ENCODE measurements at places on chromosomes 12 and 14. TPM values are rescaled to one million over a fixed set of nuclear protein-coding genes. Genes with fewer than 3 reads are reported as not detected.

DNA sequence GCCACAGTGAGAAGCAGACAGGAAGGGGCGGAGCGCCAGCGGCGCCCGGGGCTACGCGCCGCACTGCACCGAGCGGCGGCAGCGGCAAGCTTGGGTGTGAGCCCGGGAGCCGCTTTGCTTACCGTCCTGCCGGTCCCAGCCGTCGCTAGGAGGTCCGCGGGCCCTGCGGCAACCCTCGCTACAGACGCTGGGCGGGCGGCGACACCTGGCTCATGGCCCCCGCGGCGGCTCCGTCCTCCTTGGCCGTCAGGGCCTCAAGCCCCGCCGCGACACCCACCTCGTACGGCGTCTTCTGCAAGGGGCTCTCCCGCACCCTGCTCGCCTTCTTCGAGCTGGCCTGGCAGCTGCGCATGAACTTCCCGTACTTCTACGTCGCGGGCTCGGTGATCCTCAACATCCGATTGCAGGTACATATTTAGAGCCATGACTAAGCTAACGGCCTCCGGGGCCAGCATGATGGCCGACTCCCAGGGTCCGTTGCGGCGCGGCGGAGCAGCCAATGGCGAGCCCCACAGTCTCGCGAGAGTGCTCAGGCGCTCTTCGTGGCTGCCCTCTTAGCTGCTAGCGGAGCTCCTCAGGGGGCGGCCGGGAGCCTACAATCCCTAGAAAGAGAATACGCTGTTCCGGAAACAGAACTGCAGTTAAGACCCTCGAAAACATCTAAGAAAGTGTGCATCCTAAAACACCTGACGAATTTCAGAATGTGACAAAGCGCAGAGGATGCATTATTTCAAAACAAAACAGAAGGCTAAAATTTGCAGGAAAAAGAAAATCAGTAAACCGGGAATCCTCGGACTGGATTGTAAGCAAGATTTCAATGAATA lies at the start of gene SMIM10L1:
SMIM10L1 (plus strand) TSS at position 50 of the 824 bp plus-strand sequence; CDS start at position 213, 163 bp downstream.
- DNase-seq, result peak; percentile 95

GRCh38 chr12:123469978-123470377 lies 12.0 kb downstream of the SNRNP35 start:
- no peak for DNase-seq

DNA sequence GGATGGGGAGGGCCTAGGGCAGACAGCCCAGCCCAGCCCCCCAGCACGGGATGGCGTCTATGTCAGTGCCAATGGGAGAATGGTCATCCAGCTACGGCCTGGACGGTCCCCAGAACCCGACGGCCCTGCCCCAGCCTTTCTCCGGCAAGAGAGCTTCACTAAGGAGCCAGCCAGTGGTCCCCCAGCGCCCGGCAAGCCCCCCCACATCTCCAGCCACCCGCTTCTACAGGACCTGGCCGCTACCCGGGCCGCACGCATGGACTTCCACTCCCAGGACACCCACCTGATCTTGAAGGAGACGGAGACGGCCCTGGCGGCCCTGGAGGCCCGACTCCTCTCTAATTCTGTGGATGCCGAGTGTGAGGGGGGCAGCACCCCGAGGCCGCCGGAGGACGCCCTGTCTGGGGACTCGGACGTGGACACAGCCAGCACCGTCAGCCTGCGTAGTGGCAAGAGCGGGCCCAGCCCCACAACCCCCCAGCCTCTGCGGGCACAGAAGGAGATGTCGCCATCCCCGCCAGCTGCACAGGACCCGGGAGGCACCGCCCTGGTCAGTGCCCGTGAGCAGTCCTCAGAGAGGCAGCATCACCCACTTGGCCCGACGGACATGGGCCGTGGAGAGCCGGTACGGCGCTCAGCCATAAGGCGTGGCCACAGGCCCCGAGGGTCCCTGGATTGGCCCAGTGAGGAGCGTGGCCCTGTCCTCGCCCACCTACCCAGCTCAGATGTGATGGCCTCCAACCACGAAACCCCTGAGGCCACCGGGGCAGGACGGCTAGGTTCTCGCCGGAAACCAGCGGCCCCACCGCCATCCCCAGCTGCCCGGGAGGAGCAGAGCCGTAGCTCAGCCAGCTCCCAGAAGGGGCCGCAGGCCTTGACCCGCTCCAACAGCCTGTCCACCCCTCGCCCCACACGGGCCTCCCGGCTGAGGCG lies 21.9 kb downstream of the CEP170B start:
- no peak for DNase-seq

DNA sequence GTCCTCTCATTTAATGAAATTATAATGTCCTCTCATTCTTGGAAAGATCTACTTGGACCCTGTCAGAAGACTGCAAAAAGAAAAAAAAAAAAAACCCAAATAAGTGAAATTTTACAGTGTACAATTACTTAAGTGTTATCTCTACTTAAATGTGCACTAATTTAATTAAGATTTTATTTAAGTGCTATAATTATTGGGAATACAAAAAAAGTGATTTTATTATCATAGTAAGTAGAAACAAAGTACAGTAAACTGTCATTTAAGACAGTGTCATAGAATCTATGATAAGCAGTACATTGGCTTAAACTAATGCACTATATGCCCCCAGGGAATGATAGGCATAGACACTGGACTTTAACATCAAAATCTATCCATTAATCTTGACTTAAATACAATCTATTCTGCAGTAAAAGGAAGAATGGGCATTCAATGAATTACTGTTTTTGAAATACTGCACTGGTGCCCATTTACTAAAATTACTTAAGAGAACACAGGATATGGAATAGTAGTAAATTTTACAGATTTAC lies 23.3 kb downstream of the INSM2 start:
- no peak for DNase-seq

MYO1H gene
- not detected for total RNA-seq

DNA sequence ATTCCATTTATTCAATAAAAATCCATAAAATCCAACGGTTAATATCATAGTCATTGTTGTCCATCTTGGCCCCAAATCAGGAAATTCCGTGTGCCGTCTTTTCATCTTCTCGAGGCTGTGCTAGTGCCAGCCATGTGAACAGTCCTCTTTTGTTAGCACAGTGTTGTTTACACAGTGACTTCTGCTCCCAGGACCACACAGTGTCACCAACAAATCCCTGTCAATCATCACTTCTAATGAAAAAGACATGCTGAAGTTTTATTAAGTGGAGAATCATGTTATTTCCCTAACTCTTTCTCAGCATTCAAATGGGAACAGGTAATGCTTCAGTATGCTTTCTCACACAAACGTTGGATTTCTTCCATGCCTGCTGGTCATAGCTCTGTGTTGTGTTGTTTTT lies 1.9 kb upstream of the SLCO1A2 start:
- DNase-seq, result no peak

CABP1 gene
- not detected for total RNA-seq

DNA sequence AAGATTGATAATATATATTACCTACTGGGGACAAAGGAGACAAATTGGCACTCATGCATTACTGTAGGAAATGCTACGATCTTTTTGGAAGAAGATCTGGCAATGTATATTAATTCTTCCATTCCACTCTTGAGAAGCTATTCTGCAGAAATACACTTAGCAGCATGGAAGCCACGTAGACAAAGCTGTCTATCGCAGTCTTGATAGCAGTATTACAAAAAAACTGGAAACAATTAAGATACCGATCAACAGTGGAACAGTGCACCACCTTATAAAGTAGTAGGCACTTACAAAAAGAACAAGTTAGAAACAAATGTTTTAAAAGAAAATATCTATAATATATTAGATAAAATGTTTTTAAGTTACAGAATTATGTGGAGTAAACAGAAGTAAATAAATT lies 87.2 kb downstream of the ABCD2 start:
- no peak for DNase-seq

SLCO1B1 gene
- 0.27 TPM for total RNA-seq

KRT4 gene
- not detected for total RNA-seq

DNA sequence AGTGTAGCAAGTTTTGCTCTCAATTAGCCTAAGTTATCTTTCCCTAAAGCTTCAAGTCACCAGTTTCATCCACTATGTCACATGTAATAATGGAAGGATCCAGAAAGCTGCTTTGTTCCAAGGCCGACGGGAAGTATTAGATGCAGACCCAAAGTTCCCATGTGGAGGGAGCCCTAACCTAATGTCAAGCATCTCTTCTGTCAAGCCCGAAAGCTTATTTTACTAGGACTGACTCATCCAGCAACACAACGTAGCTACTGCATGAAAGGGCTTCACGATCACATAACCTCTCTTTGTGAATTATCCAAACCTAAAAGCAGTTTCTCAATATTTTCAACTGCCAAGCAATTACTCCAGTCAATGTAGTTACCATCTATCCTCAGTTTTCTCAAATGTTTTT lies 133.4 kb downstream of the SLC6A15 start:
- DNase-seq, result peak; percentile 5

RPGRIP1 gene
- not detected for total RNA-seq

ZNF891 gene
- 0.44 TPM for total RNA-seq

DNA sequence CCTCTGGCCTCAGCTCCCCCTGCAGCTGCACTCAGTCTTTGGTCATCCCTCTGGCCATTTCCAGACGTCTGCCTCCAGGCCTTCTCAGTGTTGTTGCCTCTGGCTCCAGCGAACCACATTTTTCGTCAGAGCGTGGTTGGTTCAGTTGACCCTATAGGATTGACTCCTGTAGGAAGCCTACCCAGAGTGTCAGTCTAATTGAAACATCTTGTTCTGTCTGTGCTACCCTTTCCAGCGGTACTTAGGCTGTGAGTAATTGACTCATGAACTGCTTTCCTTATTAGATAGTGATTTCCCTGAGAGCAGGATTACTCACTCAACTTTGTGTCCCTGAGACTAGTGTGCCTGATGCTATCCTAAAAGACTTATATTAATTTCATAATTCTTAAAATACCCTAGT lies 373.2 kb downstream of the ATP23 start:
- DNase-seq, result peak; percentile 69

CRIP1 gene
- not detected for total RNA-seq

DNA sequence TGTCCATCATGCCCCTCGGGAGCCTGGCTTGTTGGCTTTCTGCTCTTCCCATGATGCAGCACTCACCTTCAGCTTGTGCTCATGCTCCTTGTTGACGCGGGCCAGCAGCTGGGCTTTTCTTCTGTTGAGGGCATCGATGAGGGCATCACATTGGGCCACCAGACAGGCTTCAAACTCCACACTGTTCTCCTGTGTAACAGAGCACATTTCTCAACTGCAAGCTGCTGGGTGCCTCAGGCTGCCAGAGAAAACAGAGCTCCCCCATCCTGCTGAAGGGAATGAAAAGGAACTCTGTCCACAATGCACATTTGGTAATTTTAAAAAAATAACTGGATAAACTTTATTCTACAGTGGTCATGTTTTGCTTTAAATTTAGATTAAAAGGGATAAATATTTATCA lies 72.1 kb downstream of the TRIM9 start:
- DNase-seq, result no peak

- DNase-seq, result no peak
Observed at GRCh38 chr12:11973396-11973795, 97.3 kb upstream of the BCL2L14 start.

DNA sequence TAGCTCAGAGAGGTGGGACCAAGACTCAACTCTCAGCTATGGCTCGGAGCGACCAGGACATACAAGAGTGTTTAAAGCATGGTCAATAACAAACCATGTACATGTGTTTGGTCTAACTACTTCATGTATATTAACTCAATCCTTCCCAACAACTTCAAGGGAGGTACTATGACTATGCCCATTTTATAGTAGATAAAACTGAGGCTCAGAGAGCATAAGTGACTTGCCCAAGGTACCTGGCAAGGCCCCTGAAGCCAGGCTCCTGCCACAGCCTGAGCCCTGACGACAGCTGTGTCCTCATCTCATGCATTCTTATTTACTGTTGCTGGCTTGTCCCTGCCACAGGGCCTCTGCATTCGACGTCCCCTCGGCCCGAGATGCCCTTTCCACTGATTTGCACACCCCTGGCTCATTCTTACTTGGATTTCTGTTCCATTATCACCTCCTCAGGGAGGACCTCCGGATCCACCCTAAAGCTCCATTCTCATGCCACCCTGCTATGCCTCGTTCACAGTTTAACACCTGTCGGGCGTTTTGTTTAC lies 2.6 kb downstream of the TESC start:
- no peak for DNase-seq

DNA sequence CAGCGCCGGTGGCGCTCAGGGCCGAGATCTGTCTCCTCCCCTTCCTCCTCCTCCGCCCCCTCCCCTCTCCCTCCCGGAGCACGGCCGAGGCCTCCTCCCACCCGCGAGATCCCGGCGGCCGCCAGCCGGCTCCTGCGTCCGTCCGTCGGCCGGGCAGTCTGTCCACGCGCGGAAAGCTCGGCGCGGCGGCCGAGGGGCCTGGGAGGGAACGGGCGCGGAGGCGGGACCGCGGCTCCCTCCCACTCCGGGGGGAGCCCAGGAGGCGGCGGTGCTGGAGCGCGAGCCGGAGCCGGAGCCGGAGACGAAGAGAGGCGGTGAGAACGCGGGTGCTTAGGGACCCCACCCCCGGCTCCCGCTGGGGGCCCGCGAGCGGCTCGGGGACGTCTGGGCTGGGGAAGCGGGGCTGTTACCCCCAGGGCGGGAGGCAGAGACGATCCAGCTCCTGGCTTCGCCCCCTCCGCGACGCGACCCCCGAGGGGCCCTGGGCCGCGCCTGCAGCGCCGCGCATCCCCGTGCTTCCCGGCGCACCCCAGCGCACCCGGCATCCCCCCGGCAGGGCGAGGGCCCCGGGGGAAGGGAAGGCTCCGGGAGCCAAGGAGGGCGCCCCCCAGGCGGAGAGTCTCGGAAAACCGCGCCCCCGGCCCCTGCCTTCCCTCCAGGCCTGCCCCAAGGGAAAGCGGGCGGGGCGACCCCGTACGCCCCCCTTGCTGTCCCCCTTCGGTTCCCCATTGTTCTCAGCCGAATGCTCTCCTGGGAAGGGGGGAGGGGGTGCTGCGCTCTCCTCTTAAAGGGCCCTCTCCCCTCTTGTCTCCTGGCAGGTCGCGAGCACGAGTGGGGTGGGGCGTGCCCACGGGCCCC lies at the start of gene DTX1:
DTX1 (plus strand) TSS at position 100 of the 858 bp plus-strand sequence. CDS start 1,463 bp downstream, outside the sequence.
- no peak for DNase-seq

DNA sequence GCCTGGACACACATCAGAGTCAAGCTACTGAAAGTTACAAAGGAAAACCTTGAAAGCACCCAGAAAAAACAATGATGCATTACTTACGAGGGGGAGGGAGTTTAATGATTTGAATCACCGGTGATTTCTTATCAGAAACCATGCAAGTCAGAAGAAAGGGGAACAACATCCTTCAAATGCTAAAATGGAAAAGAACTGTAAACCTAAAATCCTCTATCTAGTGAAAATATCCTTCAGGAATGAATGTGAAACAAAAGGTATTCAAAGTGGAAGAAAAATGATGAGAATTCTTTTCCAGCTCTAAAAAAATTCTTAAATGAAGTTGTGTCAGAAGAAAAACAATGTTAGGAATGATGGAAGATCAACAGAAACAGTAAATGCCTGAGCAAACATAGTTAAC lies 16.8 kb downstream of the SCAF11 start:
- DNase-seq, result peak; percentile 28
